ENCODE measurements at places on chromosomes 7 and 10. TPM values are rescaled to one million over a fixed set of nuclear protein-coding genes. Genes with fewer than 3 reads are reported as not detected.

TRIM50 gene
- total RNA-seq = not detected

HOXA9 gene
- 29.9 TPM for total RNA-seq

CLCN1 gene
- not detected for total RNA-seq

HOGA1 gene
- 5.0 TPM for total RNA-seq

GIMAP2 gene
- total RNA-seq = 6.1 TPM

CASTOR2 gene
- 21.7 TPM for total RNA-seq

TMEM225B gene
- 0.26 TPM for total RNA-seq

ODAD2 gene
- 1.3 TPM for total RNA-seq

ADAMTS14 gene
- total RNA-seq = 0.91 TPM

AKR1D1 gene
- not detected for total RNA-seq

FOXI2 gene
- total RNA-seq = not detected

LIPF gene
- total RNA-seq = not detected

OR2A7 gene
- total RNA-seq = 1.9 TPM

TEX36 gene
- not detected for total RNA-seq

RBM28 gene
- 16.1 TPM for total RNA-seq

C10orf53 gene
- not detected for total RNA-seq

OR6B1 gene
- not detected for total RNA-seq

TEX47 gene
- not detected for total RNA-seq

LCOR gene
- 23.7 TPM for total RNA-seq

EPO gene
- not detected for total RNA-seq

IQUB gene
- 1.2 TPM for total RNA-seq

AMPH gene
- 5.4 TPM for total RNA-seq

ABCB4 gene
- 0.65 TPM for total RNA-seq

AKR1C4 gene
- not detected for total RNA-seq

CLRN3 gene
- total RNA-seq = not detected

PLCE1 gene
- total RNA-seq = 25.6 TPM

STRIP2 gene
- total RNA-seq = 16.9 TPM

STAG3 gene
- 0.54 TPM for total RNA-seq

CASD1 gene
- total RNA-seq = 24.3 TPM

TET1 gene
- total RNA-seq = 7.7 TPM

RBP4 gene
- total RNA-seq = 11.1 TPM

MYH16 gene
- not detected for total RNA-seq

CALCR gene
- not detected for total RNA-seq

SFMBT2 gene
- total RNA-seq = 2.9 TPM

C7orf57 gene
- under 0.01 TPM for total RNA-seq

AGAP5 gene
- total RNA-seq = 4.7 TPM

DNAH11 gene
- total RNA-seq = 0.39 TPM

ZNF107 gene
- 4.8 TPM for total RNA-seq

CYP3A5 gene
- total RNA-seq = 5.7 TPM

HHEX gene
- 0.86 TPM for total RNA-seq

CNNM1 gene
- total RNA-seq = 0.11 TPM

SEMA3D gene
- total RNA-seq = 10.3 TPM

GRID2IP gene
- total RNA-seq = 0.11 TPM
